ENCODE measurements at places on chromosomes 16 and 17. TPM values are rescaled to one million over a fixed set of nuclear protein-coding genes. Genes with fewer than 3 reads are reported as not detected.

Gene HOXB4
- total RNA-seq: 7.0 TPM

Gene AGRP
- not detected for total RNA-seq

Gene TMC5
- total RNA-seq: 0.53 TPM

Gene SDK2
- total RNA-seq: 2.4 TPM

Gene ZFHX3
- 0.38 TPM for total RNA-seq

Gene ACAP1
- 682 TPM for total RNA-seq

DNA sequence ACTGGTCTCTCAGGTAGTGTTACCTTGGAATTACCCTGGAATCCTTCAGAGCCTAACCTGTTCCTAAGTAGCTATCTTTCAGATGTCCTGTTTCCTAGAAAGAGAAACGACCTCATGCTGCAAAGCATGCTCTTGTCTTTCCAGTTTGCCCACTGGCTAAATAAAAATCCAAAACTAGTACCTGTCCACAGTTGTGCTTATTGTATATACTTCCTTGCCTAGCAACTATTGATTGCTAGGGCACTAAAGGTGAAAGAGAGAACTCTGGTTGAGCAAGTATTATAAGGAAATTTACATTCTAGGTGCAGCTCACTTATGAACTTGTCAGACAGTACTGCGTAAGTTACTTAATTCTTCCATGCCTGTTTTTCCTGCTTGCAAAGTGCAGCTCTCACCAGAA, 38.5 kb downstream of the LIG3 start:
- no peak for DNase-seq

GRCh38 chr17:3761036-3761917, 37.6 kb downstream of the HASPIN start:
- DNase-seq: no peak

DNA sequence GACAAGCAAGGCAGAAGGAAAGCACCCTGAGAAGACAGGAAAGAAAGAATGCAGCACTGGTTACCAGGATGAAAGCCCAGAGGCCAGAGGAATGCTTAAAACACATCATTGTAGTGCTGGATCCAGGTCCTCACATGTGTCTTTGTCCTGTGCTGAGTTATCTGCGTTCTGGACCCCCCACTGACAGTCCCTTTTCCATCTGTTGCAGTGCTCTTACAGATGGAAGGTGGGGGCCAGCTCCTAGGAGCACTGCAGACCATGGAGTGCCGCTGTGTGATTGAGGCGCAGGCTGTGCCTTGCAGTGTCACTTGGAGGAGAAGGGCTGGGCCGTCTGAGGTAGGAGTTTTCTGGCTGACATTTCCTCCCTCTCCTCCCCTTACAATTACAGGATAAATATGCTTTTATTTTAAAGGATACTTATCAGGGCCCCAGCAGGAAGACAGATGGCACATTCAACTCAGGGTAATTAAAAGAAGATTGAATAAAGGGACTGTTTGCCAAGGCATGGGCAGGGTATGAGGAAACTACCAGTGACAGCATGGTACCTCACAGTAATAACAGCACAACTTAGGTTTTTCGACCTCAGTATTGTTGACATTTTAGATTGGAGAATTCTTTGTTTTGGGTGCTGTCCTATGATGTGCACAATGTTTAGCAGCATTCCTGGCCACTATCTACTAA, 3.0 kb downstream of the EME1 start:
- no peak for DNase-seq

DNA sequence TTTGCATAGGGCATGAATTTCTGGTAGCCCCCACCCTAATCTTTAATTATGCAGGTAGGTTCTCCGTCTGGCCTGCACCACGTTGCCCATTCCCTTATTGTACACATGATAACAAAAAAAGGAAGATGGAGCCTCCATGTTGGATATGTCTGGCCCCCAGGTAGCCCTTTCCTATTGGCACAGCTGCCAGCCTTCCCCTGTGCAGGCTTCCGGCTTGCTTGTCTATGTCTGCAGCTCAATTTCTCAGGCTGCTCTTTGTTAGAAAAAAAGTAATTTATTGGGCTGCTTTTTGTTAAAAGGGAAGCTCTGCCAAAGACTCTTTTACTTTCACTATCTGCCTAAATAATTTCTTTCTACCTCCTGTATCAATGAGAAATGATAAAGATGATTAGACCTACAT, 5.5 kb downstream of the OR1A1 start:
- no peak for DNase-seq

GRCh38 chr17:51120357-51120738, 320 bp downstream of the SPAG9 start:
- DNase-seq: no peak

DNA sequence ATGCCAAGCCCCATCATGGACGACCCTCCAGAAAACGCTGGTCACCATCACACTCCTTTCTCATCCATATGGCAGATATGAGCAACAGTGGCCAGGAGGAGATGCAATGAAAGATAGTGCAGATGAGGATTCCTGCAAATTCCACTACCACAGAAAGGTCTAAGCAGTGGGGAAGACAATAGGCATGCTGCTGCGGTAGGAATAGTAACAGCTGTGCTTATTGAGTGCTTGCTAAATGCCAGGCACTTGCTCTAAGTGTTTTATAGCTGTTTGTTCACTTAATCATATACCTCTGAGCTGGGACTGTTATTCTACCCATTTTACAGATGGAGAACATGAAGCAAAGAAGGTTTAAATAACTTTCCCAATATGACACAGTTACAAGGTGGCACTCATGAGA, 46.6 kb upstream of the AKAP1 start:
- DNase-seq: no peak

DNA sequence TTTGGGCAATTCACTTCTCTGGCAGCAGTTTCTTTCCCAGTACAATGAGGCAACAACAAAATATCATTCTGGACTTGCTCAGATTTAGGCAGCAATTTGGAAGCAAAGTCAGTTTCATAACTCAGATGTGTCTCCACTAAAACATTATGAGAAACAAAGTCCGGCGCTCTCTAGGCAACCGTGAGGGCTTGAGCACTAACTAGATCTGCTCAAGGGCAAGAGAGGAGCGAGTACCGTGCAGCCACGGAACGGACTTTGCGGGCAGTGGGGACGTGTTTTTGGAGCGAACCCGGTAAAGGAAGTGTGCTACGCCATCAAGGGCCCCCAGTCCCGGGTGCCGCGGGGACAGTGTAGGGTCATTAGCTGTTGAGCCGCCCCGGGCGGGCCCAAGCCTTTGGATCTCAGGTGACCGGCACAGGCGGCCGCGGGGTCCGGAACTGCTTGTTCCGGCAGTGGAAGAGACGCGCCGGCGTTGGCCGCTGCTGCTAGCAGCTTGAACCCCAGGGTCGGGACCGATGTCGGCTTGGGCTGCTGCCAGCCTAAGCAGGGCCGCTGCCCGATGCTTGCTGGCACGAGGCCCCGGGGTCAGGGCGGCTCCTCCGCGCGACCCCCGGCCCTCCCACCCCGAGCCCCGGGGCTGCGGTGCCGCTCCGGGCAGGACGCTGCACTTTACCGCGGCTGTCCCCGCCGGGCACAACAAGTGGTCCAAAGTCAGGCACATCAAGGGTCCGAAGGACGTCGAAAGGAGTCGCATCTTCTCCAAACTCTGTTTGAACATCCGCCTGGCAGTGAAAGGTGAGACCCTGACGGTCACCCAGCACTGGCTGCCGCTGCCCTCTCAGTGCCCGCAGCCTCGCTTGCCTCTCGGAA, at the start of gene TACO1:
Gene TACO1, plus strand, starts transcription at position 327 of the 870 bp plus-strand sequence. Its CDS starts 189 bp downstream, at position 516.
- DNase-seq: peak; percentile 81

DNA sequence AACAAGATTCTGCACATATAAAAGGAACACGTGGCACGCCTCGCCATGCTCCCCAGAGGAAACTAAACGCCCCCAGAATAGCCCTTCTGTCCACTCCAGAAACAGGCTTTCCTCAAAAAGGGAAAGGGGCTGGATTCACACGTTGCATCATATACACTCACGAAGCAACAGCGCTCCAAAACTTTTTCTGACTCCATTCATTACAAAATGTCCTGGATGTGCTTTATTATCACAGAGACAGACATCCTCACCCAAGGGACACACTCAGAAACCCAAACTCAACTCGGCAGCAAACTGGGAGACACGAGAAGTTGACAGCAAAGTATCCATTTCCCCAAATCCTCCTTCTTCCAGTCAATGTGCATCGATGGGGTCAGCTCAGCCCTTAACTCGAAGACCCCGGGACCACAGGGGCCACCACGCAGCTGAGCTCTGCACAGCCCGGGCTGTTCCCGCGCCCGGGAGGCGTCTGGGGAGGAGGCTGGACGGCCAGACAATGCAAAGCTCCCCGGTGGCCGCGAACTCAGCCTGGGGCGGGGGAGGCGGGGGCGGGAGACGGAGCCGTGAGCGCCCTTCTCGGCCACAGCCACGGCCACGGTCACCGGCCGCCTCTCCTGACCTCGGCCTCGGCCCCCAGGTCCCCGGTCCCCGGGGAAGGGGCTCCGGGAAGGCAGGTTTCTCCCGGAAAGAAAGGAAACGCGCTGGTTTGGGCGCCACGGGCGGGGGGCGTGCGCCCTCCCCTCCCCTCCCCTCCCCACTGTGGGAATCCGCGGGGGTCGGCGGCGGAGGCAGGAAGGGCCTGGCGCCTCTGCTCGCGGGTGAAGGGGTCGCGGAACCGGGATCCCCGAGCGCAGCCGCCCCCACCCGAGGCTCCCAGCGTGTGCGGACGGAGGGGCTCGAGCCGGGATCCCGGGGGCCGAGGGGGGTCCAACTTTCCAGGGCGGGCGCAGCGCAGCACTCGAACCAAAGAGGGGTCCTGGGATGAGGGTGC, 1.2 kb downstream of the NXN start:
- no peak for DNase-seq

GRCh38 chr17:76264425-76264754, 758 bp upstream of the UBALD2 start:
- peak; percentile 55 for DNase-seq

- DNase-seq: no peak
Observed at GRCh38 chr16:53219795-53220454, 165.1 kb downstream of the CHD9 start.

GRCh38 chr17:8894673-8895578, 27.5 kb upstream of the PIK3R6 start:
- DNase-seq: peak; percentile 54
